ENCODE measurements at places on chromosomes 6 and 20. TPM values are rescaled to one million over a fixed set of nuclear protein-coding genes. Genes with fewer than 3 reads are reported as not detected.

DNA sequence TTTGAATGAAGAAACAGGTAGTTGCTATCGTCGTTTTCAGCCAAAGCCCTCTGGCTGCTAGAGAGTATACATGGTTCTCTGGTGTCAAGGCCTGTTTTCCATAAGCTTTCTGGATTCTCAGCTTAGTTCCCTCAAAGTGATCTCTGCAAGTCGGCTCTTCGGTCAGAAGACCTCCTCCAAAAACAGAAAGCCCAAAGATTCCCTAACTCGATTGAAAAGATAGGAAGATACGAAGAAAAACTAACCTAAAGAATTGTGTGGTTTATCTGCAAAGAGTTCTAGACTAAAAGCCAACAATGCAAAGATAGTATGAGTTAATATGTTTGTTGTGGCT lies 545 bp upstream of the ASCC3 start:
- H3K36me3 ChIP-seq = no peaks in the 10 kb centered on the region
- no peak for DNase-seq
- H3K27ac ChIP-seq = peak overlapping the region; percentile 93
- peak overlapping the region; percentile 91 for H3K4me3 ChIP-seq

GRCh38 chr6:62393608-62394007 lies 107.6 kb upstream of the KHDRBS2 start:
- H3K4me3 ChIP-seq = no peak overlapping the region
- DNase-seq = no peak
- H3K27ac ChIP-seq = no peak overlapping the region
- H3K27me3 ChIP-seq = no peaks in the 10 kb centered on the region

DNA sequence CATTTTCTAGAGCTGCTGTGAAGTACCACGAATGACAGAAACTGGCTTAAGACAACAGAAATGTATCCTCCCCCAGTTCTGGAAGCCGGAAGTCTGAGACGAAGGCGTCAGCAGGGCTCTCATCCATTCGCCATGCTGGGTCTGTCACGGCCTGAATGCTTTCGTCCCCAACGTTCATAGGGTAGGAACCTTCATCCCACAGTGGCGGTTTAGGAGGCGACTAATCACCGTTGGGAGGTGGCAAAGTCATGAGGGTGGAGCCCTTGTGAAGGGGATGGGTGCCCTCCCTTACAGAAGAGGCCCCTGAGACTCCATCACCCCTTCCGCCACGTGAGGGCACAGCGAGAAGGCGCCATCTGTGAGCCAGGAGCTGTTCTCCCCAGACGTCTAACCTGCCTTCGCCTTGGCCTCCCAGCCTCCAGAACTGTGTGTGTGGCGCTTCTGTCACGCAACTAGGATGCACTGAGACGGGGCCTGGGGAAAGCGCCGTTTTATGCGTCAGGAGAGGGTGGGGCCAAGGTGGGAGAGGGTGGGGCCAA lies 250.3 kb downstream of the TTLL2 start:
- H3K4me3 ChIP-seq = no peak overlapping the region
- no peaks in the 10 kb centered on the region for H3K27me3 ChIP-seq
- peaks cover 4% of the 10 kb centered on the region for H3K4me1 ChIP-seq
- no peaks in the 10 kb centered on the region for H3K36me3 ChIP-seq
- no peak for DNase-seq
- H3K27ac ChIP-seq = peak overlapping the region; percentile 87

DNA sequence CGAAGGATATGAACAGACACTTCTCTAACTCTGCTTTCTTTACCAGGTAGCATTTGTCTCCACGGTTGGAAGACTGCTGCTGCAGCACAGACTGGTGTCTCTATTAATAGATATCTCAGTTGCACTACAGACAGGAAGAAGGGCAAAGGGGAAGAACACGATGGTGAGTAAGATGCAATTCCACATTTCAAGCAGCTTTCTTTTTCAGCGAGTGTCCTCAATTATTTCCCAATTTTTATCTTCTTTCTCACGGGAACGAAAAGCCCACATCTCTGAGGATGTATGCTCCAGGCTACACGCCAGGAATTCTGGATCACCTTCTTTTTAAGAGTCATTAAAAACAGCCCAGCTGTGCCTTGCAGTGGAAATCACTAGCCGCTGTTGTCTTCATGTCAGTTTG lies 311.6 kb upstream of the ECI2 start:
- H3K27me3 ChIP-seq = no peaks in the 10 kb centered on the region
- no peak overlapping the region for H3K4me3 ChIP-seq
- no peaks in the 10 kb centered on the region for H3K4me1 ChIP-seq
- no peak for DNase-seq
- H3K27ac ChIP-seq = no peak overlapping the region

DNA sequence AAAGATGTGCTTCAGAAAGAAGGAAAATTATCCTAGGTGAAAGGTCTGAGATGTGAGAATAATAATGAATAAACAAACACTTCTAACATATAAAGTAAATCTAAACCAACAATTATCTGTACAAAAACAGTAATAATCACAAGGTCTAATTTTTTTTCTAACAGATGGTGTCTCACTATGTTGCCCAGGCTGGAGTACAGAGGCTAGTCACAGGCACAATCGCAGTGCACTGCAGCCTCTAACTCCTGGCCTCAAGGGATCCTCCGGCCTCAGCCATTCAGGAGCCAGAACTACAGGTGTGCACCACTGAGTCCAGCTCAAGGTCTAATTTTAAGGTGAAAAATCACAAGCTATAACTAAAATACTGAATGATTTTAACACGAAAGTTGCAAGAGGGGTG lies 17.0 kb upstream of the ZC3H12D start:
- H3K4me3 ChIP-seq = no peak overlapping the region
- no peak for DNase-seq
- H3K4me1 ChIP-seq = no peaks in the 10 kb centered on the region

Gene PRSS35
- total RNA-seq = 1.8 TPM

DNA sequence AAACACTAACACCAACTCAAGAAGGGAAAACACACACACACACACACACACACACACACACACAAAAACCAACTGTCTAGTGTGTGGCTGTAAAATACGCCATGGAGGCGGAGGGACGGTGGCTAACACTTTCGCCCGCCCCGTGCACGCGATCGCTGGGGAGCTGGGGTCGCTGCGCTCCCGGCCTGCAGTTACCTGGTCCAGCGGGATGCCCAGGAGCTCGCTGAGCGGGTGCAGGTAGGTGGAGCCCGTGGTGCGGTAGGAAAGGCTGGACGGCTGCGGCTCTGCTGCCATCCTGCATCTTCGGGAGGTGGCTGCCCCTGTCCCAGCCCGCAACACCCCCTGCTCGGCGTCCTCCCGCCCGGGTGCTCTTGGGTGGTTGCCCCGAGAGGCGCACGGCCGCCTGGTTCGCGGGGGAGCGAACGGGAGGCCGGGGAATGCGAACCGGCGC lies 303 bp downstream of the MBOAT1 start:
- DNase-seq = no peak
- H3K4me3 ChIP-seq = peak overlapping the region; percentile 84
- peak overlapping the region; percentile 85 for H3K27ac ChIP-seq
- no peaks in the 10 kb centered on the region for H3K27me3 ChIP-seq
- no peaks in the 10 kb centered on the region for H3K36me3 ChIP-seq

Gene ID4
- 103 TPM for total RNA-seq

DNA sequence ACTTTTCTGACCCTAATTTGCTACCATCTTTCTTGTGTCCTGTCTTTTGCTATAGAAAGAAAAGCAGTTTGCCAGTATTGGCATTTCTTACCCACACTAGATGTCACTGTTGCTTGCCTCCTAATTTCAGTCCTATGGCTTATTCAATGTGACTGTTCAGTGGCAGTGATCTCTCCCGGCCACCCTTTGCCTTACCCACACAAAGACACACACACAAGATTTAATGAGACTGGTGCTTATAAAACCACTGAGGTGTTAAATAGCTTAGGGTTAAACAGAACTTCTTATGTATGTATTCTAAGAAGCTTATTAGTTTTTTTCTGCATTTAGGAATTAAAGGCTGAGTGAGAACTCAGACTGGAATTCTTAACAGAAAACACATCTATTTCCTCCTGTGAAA lies 233.6 kb upstream of the ASCC3 start:
- H3K27me3 ChIP-seq = no peaks in the 10 kb centered on the region
- H3K4me3 ChIP-seq = no peak overlapping the region
- no peak for DNase-seq
- H3K4me1 ChIP-seq = no peaks in the 10 kb centered on the region
- H3K27ac ChIP-seq = no peak overlapping the region

Gene VSTM2L
- 1.1 TPM for total RNA-seq

GRCh38 chr6:159532155-159532554 lies 160.9 kb downstream of the SOD2 start:
- H3K27me3 ChIP-seq = no peaks in the 10 kb centered on the region
- H3K4me3 ChIP-seq = no peak overlapping the region
- H3K4me1 ChIP-seq = no peaks in the 10 kb centered on the region
- no peaks in the 10 kb centered on the region for H3K36me3 ChIP-seq

Gene DLK2
- total RNA-seq = not detected

GRCh38 chr20:34300809-34301586 lies 2.2 kb downstream of the AHCY start:
- H3K36me3 ChIP-seq = no peaks in the 10 kb centered on the region
- no peak overlapping the region for H3K27ac ChIP-seq
- H3K27me3 ChIP-seq = no peaks in the 10 kb centered on the region
- no peak for DNase-seq

Gene FOXA2
- total RNA-seq = not detected

- no peak overlapping the region for H3K4me3 ChIP-seq
- no peaks in the 10 kb centered on the region for H3K27me3 ChIP-seq
- peak overlapping the region; percentile 73 for H3K27ac ChIP-seq
Observed at GRCh38 chr6:150877928-150878327, 12.4 kb downstream of the MTHFD1L start.

GRCh38 chr20:19695081-19695480 lies 63.0 kb upstream of the RIN2 start:
- no peak for DNase-seq
- peaks cover 5% of the 10 kb centered on the region for H3K4me1 ChIP-seq
- H3K36me3 ChIP-seq = peaks cover 5% of the 10 kb centered on the region

DNA sequence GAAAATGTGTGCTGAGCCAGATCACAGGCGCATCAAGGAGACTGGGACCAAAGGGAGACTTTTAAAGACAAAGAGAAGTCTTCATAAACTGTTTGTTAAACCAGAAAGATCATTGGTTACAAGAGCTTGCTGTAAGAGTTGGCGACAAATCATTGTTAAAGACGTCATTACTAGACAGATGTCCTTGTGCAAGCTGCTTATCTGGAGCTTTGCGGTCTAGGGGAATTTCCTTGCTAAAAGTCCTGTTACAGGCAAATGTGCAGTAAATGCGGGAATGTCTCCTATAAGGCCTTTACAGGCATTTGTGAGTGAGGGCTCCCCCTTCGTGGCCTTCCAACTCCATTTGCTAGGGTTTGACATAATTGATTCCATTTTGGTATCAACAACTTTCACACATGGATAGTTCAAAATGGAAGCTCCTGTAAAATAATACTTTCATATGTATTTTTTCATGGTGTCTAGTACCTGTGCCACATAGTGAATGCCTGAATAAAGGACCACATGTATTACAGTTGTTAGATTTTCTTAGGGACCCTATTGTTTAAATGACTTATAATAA lies 362.4 kb downstream of the UTRN start:
- no peak overlapping the region for H3K4me3 ChIP-seq
- DNase-seq = no peak
- H3K36me3 ChIP-seq = no peaks in the 10 kb centered on the region
- H3K4me1 ChIP-seq = no peaks in the 10 kb centered on the region

Gene CTCFL
- not detected for total RNA-seq

DNA sequence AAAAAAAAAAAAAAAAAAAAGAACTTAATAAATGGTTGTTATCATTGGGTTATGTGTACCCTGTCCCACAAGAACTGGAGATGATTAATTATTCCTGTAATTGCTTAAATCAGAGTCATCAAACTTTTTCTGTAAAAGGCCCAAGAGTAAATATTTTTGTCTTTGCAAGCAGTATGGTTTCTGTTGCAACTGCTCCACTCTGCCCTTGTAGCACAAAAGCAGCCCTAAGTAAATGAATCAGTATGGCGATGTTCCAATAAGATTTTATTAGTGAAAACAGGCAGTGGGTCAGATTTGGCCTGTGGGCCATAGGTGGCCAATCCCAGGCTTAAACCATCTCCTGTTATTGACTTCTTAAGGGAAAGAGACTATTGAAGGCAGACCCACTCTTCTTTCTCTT lies 252.7 kb downstream of the TSHZ2 start:
- no peaks in the 10 kb centered on the region for H3K36me3 ChIP-seq
- no peaks in the 10 kb centered on the region for H3K27me3 ChIP-seq
- no peaks in the 10 kb centered on the region for H3K4me1 ChIP-seq
- H3K27ac ChIP-seq = no peak overlapping the region
- no peak overlapping the region for H3K4me3 ChIP-seq
- no peak for DNase-seq

DNA sequence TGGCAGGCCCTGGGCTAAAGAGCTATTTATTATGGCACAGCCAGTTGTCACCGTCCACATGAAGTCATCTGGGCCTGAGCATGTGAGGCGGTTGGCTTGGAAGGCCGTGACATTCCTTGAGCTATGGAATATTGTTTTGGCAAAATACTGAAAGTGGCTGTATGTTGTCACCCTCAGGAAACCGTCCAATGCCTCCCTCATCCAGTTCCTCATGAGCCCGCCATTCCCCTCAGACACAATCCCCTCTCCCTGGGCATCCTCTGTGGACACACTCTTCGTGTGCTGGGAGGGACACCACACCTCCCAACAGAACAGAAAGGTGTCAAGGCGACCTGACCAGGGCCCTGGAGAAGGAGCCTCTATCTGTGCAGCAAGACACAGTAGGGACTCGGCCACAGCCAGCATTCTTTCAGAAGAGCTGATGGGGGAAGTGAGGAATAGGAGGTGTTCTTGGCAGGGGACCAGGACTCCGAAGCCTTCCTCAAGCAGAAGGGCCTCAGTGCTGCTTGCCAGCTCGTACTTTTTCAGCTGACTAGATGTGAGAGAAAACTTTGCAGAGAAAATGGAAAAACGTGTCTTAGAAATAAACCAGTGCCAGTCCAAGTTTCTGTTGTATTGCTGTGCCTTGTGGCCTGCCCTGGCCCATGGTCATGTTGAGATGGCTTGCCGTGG lies 120.5 kb downstream of the SOD2 start:
- H3K4me1 ChIP-seq = no peaks in the 10 kb centered on the region
- no peak overlapping the region for H3K4me3 ChIP-seq
- no peaks in the 10 kb centered on the region for H3K27me3 ChIP-seq
- H3K27ac ChIP-seq = peak overlapping the region; percentile 72
- no peak for DNase-seq
- no peaks in the 10 kb centered on the region for H3K36me3 ChIP-seq

Gene TRIM38
- total RNA-seq = 7.6 TPM

DNA sequence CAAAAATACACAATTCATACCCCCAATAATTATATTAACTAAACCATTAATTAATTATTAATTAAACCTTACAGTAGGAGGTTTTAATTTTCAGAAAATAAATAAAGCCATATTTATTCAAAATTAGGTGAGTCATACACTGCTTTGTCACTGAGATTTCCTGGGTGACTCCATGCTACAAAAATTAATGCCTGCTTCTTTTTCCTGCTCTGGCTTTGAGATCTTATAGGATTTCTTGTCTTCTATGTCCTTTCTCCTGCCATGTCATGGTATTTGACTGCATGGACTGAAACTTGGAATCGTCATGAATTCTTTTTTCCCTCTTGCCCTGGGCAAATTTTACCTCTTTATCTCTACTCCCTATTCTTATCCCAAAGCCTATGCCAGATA lies 133.2 kb downstream of the PHACTR1 start:
- no peak overlapping the region for H3K4me3 ChIP-seq
- no peak for DNase-seq

- peak overlapping the region; percentile 86 for H3K27ac ChIP-seq
- H3K4me1 ChIP-seq = peaks cover 17% of the 10 kb centered on the region
- peak overlapping the region; percentile 63 for H3K4me3 ChIP-seq
- DNase-seq = no peak
- H3K36me3 ChIP-seq = no peaks in the 10 kb centered on the region
- no peaks in the 10 kb centered on the region for H3K27me3 ChIP-seq
Observed at GRCh38 chr6:1821513-1822183, 211.9 kb downstream of the FOXC1 start.

Gene DZANK1
- total RNA-seq = 1.3 TPM

All from ascending aorta (tissue), 2 donors.